ENCODE measurements at places on chromosomes 2 and 18.

DNA sequence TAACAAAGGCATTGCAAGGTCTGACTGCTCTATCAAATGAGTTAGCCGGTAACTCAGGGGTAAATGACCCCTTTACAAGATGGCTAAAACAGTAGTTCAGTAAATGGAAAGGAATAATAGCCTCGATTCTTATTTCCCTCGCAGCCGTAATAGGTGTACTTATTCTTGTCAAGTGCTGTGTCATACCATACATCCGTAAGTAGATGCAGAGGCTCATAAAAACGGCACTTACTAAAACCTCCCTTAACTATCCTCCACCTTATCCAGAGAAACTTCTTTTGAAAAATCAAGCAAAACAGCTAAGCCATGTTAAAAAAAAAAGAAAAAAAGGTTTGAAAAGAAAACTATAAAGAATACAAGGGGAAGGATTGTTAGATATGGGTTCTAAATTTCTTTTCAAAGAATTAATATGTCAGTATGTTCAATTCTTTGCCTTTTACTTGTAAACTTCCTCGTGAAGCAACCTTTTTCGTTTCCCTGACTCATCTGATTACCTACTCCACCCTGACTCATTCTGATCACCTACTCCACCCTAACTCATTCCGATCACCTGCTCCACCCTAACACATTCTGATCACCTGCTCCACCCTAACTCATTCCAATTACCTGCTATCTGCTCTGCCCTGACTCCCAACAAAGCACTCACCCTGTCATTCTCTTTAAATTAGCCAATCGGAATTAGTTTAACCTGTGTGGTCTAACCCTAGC is 127.5 kb downstream of the SPAG16 start:
- DNase-seq = no peak

DNA sequence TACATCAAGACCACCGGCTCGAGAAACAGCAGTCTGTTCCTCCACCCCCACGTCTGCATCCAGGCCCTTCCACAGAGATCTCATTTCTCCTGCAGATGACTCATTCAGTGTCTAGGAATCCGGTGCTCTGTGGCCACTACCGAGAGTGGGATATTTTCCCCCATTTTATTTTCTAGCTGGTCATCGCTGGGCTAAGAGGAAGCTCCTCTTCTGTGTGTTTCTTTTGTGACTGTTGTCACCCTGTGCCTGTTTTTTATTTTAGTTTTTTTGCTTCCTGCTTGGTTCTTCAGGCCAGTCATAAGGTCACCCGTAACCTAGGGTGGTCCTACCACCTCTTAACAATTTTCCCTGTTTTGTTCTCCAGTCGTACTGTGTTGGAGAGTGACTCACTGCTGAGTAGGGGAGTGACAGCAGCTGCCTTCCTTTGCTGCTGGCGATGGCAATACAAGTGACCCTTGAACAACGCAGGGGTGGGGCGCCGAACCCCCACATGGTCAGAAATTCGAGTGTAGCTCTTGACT is 6.7 kb downstream of the RAMP1 start:
- no peak for DNase-seq

GRCh38 chr18:64202863-64203262 is 54.0 kb upstream of the LINC00305 start:
- DNase-seq = no peak

DNA sequence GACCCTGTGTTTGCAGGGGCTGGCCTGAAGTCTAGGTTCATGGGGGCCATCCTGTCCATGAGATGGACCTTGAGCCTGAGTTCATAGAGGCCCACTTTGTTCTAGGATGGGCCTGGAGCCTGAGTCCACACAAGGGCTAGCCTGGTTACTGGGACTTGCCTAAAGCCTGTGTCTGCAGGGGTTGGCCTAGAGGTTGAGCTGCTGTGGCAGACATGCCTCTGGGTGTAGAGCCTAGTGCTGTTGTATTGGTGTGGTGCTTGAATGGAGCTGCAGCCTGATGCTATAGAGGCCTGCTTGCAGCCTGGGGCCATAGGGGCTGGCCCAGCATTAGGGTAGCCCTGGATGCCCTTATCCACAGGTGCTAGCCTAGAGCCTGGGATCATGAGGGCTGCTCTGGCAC is 23.9 kb upstream of the RASGRP3 start:
- DNase-seq = no peak

DNA sequence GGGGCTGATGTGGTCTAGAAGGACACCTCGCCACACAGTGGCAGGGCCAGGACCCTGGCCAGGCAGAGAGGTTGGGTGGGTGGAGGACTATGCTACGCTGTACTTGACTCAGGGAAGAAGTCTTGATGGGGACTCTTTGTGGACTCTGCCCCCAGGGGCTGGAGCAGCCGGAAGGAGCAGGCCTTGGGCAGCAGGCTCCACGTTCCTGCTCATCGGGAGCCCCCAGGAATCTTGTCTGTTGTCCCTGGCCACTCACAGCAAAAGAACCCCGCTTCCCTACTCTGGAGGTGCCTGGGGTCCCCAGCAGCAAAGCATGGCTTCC is 79.0 kb downstream of the POLR1A start:
- DNase-seq = no peak

DNA sequence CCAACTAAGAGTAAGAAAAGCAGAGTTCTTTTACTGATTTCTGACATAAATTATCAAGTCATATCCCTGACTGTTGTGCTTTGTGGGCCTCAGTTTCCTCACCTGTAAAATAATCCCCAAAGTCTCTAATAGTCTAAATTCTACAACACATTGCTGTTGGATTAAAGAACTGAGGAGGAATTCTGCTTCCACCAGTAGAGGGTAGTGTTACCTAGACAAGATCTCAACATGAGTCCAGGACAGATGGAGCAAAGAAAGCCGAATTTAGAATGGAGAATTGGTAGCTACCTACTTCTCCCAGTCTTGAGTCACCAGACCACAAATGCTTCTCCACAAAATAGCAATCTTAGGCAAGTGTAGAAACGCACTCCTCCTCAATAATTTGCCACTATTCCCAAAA is 462.5 kb upstream of the FSHR start:
- no peak for DNase-seq

DNA sequence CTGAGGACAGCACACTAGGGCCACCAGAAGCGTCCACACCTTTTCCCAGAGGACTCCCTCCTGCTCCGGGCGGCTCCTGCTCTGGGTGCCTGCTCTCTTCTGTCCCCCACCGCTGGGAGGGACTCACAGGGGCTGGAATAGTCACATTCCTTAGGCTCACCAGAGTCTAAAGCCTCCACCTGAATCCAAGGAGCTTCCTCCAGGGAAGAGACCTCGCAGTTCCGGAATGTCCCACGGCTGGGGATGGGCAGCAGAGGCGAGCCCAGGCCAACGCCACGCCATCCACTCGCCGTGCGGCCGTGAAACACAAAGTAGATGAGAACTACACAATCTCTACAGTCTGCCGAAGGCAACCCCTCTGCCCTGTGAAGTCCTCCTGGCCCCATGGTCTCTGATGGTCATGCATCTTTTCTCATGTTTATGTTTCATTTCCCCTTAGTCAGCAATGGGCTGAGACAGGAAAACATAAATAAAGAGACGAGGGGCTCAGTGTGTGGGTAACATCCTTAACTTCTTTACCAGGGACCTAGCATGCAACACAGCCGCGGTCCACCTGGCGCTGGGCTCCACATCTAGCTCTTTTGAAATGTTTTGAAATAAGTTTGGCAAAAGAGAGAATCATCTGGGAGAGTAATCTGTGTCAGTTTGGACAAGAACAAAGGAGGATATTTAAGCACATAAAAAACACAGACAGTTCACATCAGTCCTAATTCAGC is 98.4 kb downstream of the PXDN start:
- no peak for DNase-seq

DNA sequence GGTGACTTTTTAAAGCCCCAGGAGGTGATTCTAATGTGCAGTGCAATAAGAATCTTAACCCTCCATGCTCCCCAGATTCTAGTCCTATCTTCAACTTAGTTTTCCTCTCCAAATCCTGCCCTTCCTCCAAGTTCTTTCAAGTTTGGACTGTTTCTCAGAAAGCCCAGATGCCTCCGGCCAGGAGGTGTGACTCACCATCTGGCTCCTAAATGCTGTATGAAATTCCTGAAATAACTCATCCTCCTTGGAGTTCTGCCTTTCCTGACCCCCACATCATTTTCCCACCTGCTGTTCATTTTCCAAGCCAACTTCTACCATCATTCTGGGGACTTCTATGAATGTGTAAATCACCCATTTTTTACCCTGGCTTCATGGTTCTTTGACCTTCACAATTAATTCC is 118.2 kb upstream of the NOL4 start:
- DNase-seq = no peak

DNA sequence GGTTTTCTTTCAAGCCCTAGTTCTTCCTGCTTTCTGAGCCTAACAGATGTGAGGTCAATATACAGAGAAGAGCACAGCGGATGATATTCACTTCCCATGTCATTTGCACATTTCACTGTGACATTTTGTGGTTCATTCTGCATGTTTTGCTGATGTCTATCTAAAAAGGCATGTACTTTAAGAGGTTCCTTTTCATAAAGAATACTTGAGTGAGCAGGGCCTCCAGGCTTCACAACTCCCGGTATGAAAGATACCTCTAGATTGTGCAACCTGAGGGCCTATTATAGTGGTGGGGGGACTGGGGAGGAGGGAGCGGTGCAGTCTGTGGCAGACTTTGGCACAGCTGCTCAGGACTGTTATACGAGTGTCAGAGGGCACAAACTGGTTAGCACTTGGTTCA is 54.6 kb downstream of the CPO start:
- DNase-seq = no peak

DNA sequence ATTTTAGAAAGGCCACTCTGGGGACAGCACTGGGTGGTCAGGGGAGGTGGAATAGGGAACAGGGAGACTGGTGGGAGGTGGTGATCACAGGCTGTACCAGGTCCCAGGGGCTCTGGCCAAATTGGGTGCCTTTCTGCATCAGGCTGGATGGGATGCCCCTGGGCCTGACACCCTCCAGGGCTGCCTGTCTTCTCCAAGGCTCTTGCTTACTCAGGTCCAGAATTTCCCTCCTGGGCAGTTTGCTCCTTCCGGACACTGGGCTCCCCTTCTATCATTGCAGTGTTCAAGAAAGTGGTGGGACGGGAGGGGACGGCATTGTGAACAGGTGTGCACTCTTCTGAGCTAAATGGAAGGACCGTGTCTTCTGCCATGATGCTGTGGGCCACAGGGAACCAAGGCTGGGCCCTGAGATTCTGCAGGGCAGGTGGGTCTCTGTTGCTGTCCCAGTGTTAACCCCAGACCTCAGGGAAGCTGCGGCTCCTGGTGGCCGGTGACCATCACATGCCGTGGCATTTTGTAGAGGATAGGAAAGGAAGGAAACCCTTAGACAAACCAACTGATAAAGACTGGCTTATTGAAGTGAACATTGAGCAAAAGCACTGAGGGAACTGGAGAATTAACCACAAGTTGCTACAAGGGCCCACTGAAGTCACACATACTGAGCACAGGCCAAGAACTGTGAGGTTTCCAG is 93.7 kb upstream of the HS6ST1 start:
- DNase-seq = no peak

DNA sequence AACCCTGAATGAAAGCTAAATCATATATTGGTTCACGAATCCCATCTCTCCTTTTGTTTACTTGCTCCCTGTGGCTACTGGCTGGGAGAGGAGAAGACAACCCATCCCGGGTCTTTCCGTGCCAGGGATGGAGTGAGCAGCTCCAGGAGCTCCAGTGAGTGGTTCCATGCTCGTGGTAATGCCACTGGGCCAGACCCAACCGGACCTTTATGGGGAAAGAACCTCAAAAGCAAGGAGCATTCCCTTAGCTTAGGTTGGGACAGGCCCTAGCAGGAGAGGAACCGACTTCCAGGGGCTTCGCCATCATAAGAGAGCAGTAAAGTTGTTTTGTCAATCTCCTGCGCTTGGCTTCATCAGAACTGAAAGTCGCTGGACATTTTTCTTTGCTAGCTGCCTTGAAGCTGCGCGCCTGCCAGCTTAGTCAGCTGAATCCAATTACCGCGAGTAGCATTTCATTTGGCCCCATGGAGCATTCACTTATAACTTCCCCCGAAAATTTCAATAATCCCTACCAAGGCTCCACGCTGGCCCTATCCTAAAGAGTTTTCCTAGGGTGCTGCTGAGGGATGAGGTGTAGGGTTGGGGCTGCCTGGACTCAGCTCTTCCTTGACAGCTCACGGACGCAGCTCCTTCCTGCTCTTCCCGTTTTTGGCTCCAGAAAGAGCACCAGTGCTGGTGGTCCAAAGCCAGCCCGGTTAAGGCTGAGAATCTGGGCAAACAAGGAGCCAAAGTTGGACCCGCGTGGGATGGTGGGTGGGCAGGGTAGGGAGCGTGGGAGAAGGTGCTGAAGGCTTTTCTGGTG is 4.9 kb downstream of the HOXD3 start:
- DNase-seq = no peak

GRCh38 chr2:184041077-184041476 is 557.3 kb upstream of the ZNF804A start:
- no peak for DNase-seq

GRCh38 chr2:28557389-28558131 is 61.7 kb downstream of the PLB1 start:
- no peak for DNase-seq

DNA sequence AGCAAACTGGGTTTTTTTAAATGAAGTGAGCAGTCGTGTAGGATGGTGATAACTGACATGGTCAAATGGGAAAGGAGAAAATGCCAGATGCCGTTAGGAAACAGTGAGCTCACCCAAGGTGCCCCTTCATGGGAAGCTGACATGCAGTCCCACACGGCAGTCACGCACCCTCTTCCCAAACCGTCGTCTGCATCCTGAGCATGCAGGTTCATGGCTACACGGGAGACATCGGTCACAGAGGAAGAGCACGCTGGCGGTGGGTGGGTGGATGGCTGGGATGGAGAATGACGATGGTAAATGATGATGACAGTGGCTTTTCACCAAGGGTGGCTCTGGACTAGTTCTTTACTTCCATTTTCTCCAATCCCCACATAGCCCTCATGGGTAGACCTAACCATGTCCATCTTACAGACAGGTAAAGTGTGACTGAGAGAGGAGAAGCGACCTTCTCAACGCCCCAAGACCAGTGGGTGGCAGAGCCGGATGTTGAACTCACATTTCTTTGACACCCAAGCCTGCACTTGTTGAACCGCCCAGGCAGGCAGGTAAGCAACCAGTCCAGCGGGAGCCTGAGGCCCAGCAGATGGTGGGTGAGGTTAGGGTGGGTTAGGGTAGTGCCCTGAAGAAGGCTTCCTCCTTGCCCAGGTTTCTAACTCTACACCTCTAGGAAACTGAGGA is 44.5 kb downstream of the TNS1 start:
- DNase-seq = no peak

DNA sequence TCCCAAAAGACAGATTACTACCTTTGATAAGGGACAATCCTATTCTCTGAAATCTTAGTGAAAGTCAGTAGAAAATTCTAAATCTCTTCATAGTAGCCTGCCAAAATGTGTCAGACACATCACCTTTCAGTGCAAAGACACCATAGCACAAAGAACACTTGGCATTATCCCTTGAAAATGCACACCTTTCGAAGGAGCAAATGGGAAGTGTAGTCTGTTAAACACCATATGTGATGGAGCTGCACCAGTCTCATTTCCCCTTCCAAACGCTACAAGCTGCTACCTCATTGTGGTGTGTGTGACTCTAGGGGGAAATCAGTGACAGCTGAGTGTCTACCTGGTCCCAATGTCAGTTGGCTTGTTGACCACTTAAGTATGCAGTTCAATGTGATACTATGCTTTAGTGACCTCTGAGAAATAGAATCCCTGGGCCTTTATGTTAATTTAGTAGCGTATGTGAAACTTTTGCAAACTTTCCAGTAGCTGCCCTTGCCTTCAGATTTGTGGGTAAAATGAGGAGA is 551.7 kb downstream of the ARHGAP15 start:
- no peak for DNase-seq

All from activated CD4-positive, alpha-beta T cell treated with anti-CD3 and anti-CD28 coated beads, Interleukin-2, amount 50 U/mL, for 48 hours (primary cell).